ENCODE measurements at places on chromosomes 13 and 19. TPM values are rescaled to one million over a fixed set of nuclear protein-coding genes. Genes with fewer than 3 reads are reported as not detected.

Gene ADGRE3
- not detected for total RNA-seq

Gene SIAH3
- total RNA-seq, result not detected

- peak; percentile 55 for DNase-seq
Measured at GRCh38 chr13:40060296-40061007, 405.0 kb downstream of the COG6 start.

- no peak for DNase-seq
Measured at GRCh38 chr13:80312967-80313366, 28.0 kb downstream of the SPRY2 start.

DNA sequence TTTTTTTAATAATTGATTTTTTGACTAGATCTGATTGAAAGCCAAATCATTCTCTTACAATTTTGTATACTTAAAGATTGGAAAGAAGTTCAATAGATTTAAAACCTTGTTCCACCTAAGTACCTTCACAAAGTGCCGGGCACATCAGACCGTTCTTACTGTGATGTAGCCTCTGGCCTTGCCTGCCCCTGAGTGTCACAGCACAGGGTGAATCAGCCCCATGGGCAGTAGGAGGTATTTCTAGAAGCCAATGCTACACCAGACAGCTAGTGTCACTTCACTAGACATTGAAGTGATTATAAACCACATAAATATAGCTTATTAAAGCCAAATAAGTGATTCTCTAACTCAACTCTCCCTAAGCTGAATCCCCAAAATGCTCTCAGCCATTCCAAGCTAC, 131.3 kb downstream of the LACC1 start:
- DNase-seq, result no peak

DNA sequence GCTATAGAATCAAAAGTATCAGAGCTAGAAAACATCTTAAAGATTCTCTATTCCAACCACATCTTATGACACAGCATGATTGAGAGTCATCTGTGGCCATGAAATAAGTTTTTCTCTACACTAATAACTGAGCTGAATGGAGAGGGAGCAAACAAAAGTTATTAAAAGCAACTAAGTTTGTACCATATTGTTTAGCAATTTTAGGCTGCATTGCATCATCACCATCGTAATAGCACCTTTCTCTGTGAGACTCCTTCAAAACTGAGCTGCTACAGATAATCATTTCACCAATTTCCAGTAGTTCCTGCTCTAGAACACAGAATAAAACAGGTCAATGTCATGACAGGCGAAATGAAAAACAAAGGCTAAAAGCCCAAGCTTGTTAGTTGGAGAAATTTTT, 1183.9 kb downstream of the DIAPH3 start:
- no peak for DNase-seq

DNA sequence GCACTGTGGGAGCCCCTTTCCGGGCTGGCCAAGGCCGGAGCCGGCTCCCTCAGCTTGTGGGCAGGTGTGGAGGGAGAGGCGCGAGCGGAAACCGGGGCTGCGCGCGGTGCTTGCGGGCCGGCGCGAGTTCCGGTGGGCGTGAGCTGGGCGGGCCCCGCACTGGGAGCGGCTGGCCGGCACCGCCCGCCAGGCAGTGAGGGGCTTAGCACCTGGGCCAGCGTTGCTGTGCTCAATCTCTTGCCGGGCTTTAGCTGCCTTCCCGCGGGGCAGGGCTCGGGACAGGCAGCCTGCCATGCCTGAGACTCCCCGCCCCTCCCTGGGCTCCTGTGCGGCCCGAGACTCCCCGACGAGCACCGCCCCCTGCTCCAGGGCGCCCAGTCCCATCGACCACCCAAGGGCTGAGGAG, 405.2 kb upstream of the PRR20A start:
- peak; percentile 36 for DNase-seq
